Activated CD8-positive, alpha-beta T cell treated with anti-CD3 and anti-CD28 coated beads for 36 hours (primary cell): ENCODE measurements at places on chromosomes 16 and 17. TPM values are rescaled to one million over a fixed set of nuclear protein-coding genes. Genes with fewer than 3 reads are reported as not detected.

DNA sequence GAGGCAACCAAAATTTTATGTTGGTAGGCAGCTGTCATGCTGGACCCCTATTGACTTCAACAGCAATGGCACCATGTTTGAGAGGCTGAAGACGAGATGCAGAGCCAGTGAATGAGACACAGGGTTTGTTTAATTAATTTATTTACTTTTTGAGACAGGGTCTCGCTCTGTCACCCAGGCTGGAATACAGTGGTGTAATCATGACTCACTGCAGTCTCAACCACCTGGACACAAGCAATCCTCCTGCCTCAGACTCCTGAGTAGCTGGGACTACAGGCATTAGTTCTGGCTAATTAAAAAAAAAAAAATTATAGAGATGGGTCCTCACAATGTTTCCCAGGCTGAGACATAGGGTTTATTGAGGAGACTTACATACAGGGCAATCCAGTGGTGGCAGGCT, 36.2 kb upstream of the PPM1D start:
- H3K4me3 ChIP-seq = no peak overlapping the region
- H3K36me3 ChIP-seq = no peaks in the 10 kb centered on the region
- H3K27ac ChIP-seq = no peak overlapping the region
- H3K4me1 ChIP-seq = no peaks in the 10 kb centered on the region

- peaks cover 18% of the 10 kb centered on the region for H3K4me1 ChIP-seq
- peaks cover 45% of the 10 kb centered on the region for H3K36me3 ChIP-seq
- no peak overlapping the region for H3K27ac ChIP-seq
- DNase-seq = no peak
Measured at GRCh38 chr17:4208238-4208637, 55.5 kb downstream of the ANKFY1 start.

DNA sequence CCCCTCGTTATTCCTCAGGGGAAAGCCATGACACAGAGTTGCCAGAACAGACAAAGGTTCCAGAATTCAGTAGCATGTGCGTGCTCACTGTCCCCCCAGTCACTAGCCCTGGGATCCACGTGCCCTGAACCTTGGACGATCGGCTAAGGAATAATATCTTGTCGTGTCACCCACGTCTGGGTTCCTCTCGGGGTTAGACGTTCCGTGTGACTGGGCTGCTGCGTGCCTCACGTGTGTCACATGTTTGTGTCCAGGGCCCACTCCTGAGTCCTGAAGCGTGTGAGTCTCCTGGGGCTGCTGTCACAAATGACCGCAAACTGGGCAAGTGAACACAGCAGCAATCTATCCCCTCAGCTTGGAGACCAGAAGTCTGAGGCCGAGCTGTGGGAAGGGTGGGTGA, 12.4 kb upstream of the ZNF469 start:
- DNase-seq = no peak
- H3K27me3 ChIP-seq = no peaks in the 10 kb centered on the region
- H3K36me3 ChIP-seq = no peaks in the 10 kb centered on the region
- H3K27ac ChIP-seq = no peak overlapping the region

GRCh38 chr16:67845291-67846062, 1.3 kb upstream of the NUTF2 start:
- H3K4me3 ChIP-seq = peak overlapping the region; percentile 93
- peak overlapping the region; percentile 94 for H3K27ac ChIP-seq
- no peaks in the 10 kb centered on the region for H3K27me3 ChIP-seq
- peaks cover 42% of the 10 kb centered on the region for H3K4me1 ChIP-seq
- peaks cover 28% of the 10 kb centered on the region for H3K36me3 ChIP-seq

GRCh38 chr17:47280072-47280811, 26.6 kb downstream of the ITGB3 start:
- H3K27ac ChIP-seq = no peak overlapping the region
- DNase-seq = no peak
- H3K4me3 ChIP-seq = no peak overlapping the region

GRCh38 chr16:89123831-89124100, 30.1 kb downstream of the ACSF3 start:
- H3K27me3 ChIP-seq = no peaks in the 10 kb centered on the region
- H3K36me3 ChIP-seq = peaks cover 26% of the 10 kb centered on the region
- peak overlapping the region; percentile 49 for H3K27ac ChIP-seq

DNA sequence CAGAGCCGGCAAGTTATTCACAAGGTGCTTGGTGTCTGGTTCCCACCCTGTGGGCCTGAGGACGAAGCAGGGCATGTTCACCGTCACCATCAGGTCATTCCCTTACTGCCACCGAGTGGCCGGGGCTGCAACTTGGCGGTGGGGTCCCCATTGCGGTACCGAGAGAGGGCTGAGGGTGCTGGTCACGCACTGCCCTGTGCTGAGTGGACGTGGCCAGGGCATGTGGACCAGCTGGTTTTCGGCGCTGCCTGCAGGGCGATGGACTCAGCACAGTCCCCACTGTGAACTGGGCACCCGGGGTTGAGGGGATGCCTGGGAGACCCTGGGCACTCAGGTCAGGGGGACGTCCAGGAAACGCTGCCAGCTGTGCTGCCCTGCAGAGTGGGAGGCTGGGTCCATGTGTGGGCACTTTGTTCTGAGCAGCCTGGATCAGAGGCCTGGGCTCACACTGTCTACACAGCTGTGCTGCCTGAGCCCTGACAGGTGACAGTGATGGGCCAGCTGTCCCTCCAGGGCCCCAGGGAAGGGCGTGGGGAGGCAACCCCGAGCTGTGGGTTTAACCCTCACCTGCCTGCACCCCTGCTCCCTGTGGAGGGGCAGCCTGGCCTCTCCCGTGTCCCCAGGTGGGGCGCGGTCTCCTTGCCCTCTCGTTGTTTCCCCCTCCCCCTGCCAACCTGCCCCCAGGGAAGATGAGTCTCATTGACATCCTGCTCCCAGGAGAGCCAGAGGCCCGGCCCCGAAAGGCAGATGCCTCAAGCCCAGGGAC, 39.3 kb upstream of the GNG13 start:
- no peak overlapping the region for H3K27ac ChIP-seq
- H3K4me1 ChIP-seq = no peaks in the 10 kb centered on the region
- H3K36me3 ChIP-seq = peaks cover 1% of the 10 kb centered on the region

GRCh38 chr16:7268182-7268581, 64.5 kb upstream of the RBFOX1 start:
- no peaks in the 10 kb centered on the region for H3K27me3 ChIP-seq
- H3K36me3 ChIP-seq = no peaks in the 10 kb centered on the region
- DNase-seq = no peak
- H3K27ac ChIP-seq = no peak overlapping the region
- no peak overlapping the region for H3K4me3 ChIP-seq

GRCh38 chr17:48841395-48841831, 10.6 kb downstream of the CALCOCO2 start:
- peak overlapping the region; percentile 32 for H3K27ac ChIP-seq
- peaks cover 26% of the 10 kb centered on the region for H3K36me3 ChIP-seq
- peaks cover 59% of the 10 kb centered on the region for H3K4me1 ChIP-seq
- peak; percentile 75 for DNase-seq

GRCh38 chr17:79002796-79003593, 6.6 kb downstream of the CANT1 start:
- peaks cover 9% of the 10 kb centered on the region for H3K36me3 ChIP-seq
- H3K4me1 ChIP-seq = peaks cover 33% of the 10 kb centered on the region
- no peaks in the 10 kb centered on the region for H3K27me3 ChIP-seq
- no peak overlapping the region for H3K4me3 ChIP-seq

DNA sequence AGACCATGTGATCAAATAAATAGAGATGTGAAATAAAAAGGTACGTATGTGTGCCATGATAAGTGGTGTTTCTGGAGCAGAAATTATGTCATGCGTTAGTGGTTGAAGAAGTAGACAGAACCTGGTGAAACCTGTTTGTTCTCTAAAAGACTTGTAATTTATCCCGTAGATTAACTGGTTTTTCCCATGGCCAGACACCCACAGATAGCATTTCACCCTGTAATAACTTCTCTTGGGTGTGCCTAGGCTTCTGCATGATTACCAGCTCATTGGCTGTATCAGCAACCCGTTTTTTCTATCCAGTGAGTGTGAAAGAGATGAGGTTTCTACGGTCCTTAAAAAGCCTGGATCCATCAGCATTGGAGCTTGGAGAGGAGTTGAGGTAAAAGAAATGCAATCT, 471.3 kb downstream of the NPIPA7 start:
- H3K27ac ChIP-seq = no peak overlapping the region
- no peaks in the 10 kb centered on the region for H3K36me3 ChIP-seq
- H3K4me3 ChIP-seq = no peak overlapping the region

GRCh38 chr17:79427621-79428539, 183.0 kb downstream of the RBFOX3 start:
- no peaks in the 10 kb centered on the region for H3K4me1 ChIP-seq
- H3K4me3 ChIP-seq = no peak overlapping the region
- H3K36me3 ChIP-seq = no peaks in the 10 kb centered on the region
- no peak overlapping the region for H3K27ac ChIP-seq
- H3K27me3 ChIP-seq = peaks cover 7% of the 10 kb centered on the region
- no peak for DNase-seq

DNA sequence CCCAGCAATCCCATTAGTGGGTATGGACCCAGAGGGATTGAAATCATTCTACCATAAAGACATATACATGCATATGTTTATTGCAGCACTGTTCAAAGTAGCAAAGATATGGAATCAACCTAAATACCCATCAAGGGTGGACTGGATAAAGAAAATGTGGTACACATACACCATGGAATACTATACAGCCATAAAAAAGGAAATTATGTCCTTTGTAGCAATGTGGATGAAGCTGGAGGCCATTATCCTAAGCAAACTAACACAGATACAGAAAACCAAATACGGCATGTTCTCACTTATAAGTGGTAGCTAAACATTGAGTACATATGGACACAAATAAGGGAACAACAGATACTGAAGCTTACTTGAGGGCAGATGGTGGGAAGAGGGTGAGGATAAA, 2.4 kb downstream of the KRTAP2-3 start:
- H3K36me3 ChIP-seq = no peaks in the 10 kb centered on the region
- H3K27ac ChIP-seq = no peak overlapping the region
- peaks cover 34% of the 10 kb centered on the region for H3K27me3 ChIP-seq
- DNase-seq = no peak
- H3K4me1 ChIP-seq = no peaks in the 10 kb centered on the region

DNA sequence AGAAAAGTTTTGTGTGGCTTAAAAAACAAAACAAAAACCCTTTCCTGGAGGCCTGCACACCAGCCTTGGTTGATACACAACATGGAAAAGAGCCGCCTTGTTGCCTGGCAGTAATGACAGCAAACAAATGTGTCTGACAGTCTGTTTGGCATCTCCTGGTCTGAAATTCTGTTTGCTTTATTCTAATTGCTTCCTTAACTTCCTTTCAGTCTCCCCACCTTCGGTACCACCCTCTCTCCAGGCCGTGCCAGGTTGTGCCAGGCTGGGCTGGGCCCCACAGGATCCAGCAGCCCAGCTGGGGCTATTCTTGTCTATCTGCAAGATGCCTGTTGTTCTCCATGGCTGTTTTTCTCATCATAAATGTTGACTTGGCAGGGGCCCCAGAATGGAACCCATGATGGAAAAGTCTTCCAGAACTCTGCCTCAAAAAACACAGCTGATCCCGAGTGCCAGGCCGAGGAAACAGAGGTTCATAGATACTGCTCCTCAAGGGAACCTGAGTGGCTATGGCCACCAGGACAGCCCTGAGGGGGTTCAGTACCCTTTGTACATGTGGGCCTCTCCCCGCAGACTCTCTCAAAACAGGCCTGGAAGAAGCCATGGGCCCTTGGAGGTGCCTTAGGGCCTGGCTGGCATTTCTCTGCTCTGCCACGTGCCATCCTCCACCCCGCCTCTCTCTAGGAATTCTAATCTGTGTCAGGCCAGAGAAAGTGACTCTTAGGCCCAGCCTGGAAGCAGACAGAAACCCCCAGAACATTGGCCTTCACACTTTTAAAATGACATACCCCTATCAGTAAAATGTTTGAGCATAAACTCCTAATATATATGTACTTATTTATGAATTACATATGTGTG, 50.5 kb downstream of the YPEL2 start:
- no peaks in the 10 kb centered on the region for H3K27me3 ChIP-seq
- H3K4me1 ChIP-seq = peaks cover 22% of the 10 kb centered on the region
- no peak overlapping the region for H3K4me3 ChIP-seq
- DNase-seq = no peak

DNA sequence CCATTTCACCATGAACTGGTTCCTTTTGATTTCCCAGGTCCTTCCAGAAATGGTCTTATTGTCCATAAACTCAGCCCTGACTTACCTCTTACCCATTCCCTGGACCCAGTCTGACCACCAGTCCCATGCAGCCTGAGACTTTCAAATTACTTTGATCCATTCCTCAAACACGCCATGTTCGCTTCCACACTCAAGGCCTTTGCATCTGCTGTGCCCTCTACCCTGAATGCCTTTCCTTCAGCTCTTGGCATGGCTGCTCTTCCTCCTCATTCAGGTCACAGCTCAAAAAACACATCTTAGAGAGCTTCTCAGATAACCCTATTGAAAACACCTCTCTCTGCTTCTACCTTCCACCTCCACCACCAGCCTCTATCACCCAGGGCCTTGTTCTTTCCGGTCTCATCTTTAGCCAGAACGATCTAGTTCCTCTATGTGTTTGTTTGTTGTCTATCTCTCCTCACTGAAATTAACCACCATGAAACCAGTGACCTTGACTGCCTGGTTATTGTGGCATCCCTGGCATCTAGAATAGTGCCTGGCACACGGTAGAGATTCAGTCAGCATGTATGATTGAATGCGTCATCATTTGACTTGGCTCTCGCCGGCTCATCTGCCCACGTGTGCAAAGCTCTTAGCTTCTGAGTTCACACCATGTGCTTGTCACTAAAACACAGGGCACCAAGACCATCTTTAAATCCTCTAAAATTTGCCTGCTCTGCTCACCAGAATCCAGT, 12.8 kb downstream of the CRYM start:
- no peaks in the 10 kb centered on the region for H3K4me1 ChIP-seq
- no peak overlapping the region for H3K4me3 ChIP-seq
- H3K27ac ChIP-seq = no peak overlapping the region
- no peaks in the 10 kb centered on the region for H3K36me3 ChIP-seq

DNA sequence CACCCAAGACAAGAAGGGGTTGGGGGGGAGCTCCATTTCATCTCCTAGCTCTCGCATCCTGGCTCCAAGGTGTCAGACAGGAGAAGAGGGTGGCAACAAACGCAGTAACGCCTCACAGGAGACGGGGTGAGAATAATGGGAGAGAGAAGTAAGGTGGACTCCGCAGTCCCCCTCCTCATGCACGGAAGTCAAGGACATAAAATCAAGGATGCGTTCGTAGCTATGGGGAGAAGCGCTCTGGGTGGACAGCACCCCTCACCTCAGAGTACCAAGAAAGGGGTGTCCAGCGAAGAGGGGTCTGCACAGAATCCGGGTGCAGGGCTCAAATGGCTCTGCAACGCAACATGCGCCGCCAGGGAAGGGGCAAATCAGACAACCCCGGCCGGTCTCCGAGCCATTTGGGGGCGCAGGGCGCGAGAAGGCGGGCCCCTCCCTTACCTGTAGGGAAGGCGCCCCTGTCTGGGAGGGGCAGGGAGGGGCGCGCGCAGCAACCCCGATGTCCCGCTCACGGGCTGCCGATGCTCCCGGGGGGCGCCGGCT, 555 bp downstream of the HDAC5 start:
- H3K4me1 ChIP-seq = peaks cover 26% of the 10 kb centered on the region
- H3K27me3 ChIP-seq = no peaks in the 10 kb centered on the region
- no peaks in the 10 kb centered on the region for H3K36me3 ChIP-seq
- DNase-seq = peak; percentile 37
- H3K27ac ChIP-seq = peak overlapping the region; percentile 79

CPNE7 gene
- 8.5 TPM for total RNA-seq

SLC5A11 gene
- total RNA-seq = 0.78 TPM

CKLF gene
- 99.0 TPM for total RNA-seq

KRT36 gene
- total RNA-seq = not detected

SOCS7 gene
- total RNA-seq = 18.0 TPM

MYH2 gene
- total RNA-seq = not detected

MYLK3 gene
- total RNA-seq = 0.11 TPM
